ENCODE measurements at places on chromosomes 3 and 15.
A peak's percentile ranks its signal among the peaks of the same experiment; 100 is the strongest.

DNA sequence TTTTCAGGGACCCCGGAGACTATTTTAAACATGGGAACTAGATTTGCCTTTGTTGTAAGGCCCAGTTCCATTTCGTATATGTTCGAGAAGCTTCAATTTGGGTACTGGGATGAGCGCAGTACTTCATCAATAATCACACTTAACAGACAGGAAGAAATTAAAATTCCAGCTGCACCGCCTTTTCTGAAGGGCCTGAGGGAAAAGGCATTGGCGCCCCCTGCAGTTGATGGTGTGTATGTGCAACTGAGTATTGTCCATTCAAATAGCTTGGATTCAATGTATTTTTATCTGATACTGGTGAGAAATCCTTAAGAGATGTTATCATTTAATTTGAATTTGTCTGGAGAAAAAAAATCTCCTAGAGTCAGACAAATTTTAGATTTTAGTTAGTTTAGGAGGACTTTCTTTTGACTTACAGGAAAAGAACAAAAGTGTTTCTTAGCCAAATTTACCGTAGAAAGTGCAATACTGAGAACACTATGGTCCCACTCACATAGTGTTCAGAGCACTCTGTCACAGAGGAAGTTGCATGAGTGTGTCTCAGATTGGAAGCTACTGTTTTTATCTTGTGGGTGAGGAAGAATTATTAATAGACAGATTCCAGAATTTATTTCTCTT lies 5.4 kb upstream of the ALDH1A2 start:
- DNase-seq = peak; percentile 68

DNA sequence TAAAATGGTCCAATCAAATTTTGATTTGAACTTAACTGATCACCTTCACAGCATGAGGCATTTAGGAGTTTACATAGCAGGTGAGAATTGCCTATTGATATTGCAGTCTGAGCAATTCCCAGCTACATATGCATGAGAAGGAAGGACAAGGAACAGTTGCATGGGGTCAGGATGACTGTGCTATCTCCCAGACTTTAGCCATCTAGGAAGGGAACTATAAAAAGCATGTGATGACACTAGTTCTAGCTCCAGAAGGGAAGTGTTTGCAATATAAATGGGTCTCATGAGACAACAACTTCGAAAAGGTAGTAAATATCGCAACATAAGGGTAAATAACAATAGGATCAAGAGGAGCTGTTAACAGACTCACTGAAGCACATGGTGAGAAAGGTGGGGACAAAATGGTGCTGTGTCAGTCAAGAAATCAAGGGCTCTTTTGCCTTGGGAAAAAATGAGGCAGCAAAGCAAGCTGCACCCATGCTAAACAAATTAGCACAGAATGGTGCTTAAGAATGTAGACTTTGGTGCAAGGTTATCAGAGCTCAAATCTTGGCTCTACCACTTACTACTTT lies 90.4 kb upstream of the SLC2A2 start:
- DNase-seq = no peak

GRCh38 chr3:132083583-132084279 lies 48.9 kb upstream of the CPNE4 start:
- DNase-seq = peak; percentile 43

DNA sequence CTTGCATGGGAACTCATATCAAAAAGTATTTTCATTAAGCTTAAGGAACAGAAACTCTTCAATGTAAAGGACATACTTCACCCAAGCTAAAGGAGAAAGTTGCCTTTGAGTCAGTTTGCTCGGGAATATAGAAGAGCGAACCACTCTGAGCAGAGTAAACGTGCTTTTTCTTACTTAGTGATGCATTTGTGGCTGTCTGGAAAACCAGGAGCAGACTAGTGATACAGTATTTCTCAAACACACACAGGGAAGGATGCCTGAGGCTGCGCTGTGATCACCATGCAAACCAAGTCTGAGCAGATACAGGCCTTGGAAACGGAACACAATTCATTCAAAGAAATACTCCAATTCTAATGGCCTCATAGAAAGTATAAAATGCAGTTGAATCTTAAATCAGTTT lies 121.0 kb upstream of the CDIN1 start:
- no peak for DNase-seq

- no peak for DNase-seq
Measured at GRCh38 chr15:74722591-74722990, 2.7 kb downstream of the CYP1A1 start.

- DNase-seq = no peak
Measured at GRCh38 chr15:68730471-68730919, 90.2 kb downstream of the ANP32A start.

- DNase-seq = no peak
Measured at GRCh38 chr3:179026636-179027035, 45.0 kb downstream of the ZMAT3 start.

DNA sequence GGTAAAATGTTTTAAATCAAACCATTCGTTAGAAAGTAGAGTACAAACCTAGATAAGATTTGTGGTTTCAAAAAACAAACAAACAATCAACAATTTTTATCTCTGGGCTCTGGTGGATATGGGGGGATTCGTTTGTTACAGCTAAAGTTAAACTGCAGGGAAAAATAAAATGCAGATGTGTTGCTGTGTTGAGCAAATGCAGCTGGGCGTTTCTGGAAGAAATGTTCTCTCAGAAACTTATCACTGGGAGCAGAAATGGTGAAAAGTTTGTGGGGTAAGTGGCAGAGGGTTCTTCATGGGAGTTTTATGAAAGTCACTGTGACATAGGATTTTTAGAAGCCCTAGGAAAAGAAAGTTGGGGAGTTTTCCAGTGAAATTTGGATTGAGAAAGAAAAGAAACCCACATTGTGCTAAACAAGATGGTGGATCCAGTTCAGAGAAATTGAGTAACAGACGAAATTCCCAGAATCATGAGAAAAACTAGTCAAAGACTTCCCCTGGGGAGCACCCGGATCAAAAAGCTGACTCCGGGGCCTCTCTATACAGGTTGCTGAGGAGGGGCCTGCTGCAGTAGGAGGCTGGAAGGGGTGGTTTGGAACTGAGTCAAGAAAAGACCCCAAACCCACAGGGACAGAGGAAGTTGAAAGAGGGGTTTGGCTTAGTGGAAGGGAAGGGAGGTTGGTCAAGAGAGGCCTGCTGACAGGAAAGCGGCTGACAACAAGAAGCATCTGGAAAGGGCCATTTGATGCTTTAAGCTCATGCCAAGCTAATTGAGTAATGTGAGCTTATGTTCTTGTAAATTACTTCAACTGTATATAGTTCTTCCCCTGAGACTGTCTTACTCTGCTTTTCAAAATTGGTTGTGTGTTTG lies 108.7 kb downstream of the RARB start:
- no peak for DNase-seq

DNA sequence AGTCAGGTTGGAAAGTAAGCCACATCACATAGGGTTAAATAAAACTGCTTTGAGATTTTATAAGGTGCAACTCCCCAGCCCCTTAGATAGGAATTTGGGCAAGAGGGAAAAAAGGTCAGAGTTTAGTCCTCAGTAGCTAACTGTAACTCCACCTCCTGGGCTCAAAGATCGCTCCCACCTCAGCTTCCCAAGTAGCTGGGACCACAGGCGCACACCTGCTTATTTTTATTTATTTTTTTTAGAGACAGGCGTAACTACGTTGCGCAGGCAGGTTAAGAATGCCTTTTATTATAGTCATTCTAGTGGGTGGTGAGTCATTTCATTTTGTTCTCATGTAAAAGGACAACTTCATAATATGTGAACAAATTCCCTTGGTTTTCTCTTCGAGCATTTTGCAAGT lies 14.7 kb downstream of the TM2D3 start:
- DNase-seq = no peak

DNA sequence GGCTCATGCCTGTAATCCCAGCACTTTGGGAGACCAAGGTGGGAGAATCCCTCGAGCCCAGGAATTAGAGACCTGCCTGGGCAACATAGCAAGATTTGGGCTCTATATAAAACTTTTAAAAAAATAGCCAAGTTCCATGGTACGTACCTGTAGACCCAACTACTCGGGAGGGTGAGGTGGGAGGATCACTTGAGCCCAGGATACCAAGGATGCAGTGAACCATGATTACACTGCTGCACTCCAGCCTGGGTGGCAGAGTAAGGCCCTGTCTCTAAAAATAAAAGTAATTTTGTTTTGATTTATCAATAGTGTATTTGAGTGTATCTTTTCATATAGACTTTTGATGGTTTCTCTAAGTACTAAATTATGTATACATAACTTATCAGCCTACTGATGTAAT lies 63.1 kb downstream of the LSM3 start:
- DNase-seq = no peak

- DNase-seq = no peak
Measured at GRCh38 chr3:195098741-195099525, 172.0 kb downstream of the XXYLT1 start.

GRCh38 chr3:21390136-21390535 lies 360.9 kb downstream of the ZNF385D start:
- DNase-seq = no peak

DNA sequence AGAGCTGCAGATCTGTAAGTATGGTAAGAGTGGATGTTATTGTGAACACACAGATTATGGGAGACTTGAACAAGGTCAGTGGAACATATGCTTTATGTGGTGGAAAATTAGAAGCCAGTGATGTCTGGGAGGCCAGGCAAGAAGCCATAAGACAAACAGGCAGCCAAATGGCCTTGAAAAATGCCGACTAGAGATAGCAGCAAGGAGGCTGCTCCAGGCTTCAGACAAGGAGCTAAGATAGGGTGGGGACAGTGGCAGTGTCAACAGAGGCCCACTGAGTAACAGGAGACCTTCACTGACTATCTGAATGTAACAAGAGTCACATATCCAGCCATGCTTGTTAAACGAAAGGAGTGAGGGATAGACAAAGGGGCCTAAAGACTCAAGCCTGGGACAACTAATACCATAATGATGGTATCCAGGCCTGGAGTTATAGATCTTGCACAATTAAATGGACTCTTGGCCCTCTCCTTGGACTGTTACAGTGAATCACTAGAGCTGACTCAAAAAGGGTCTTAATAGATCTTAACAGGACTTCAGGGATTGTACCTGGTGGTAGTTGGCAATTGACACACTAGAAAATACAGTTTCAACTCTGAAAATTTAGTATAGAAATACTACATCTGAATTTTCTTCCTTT lies 50.6 kb downstream of the CFAP20DC start:
- no peak for DNase-seq

GRCh38 chr3:61684386-61684785 lies 123.0 kb downstream of the PTPRG start:
- no peak for DNase-seq

- no peak for DNase-seq
Measured at GRCh38 chr3:57029924-57030323, 30.5 kb upstream of the SPATA12 start.

DNA sequence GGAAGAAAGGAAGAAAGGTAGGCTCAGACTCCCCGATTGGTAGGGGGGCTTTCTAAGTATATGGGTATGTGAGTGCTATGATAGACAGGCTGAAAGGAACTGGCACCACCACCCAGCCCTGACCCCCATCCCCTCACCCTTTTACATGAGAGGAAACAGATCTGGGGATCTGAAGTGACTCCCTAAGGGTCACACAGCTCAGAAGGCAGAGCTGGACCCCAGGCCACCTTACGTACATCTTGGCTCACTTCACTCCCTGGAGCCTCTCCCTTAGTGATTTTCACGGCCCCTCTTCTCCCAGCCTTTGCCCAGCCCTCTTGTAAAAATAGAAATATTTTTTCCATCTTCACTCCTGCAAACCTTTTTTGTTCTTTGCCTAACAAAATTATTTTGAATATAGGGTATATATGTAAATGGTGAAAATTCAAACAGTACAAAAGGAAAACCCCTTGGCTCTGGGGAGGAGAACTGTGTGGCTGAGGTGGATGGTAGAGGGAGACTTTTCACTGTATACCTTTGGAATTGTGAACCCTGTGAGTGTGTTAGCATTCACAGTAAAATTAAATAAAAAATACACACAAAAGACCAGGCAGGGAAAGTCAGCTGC lies 34.8 kb upstream of the POLG start:
- DNase-seq = no peak

- DNase-seq = no peak
Measured at GRCh38 chr15:62592920-62593319, 427.8 kb upstream of the C2CD4B start.

DNA sequence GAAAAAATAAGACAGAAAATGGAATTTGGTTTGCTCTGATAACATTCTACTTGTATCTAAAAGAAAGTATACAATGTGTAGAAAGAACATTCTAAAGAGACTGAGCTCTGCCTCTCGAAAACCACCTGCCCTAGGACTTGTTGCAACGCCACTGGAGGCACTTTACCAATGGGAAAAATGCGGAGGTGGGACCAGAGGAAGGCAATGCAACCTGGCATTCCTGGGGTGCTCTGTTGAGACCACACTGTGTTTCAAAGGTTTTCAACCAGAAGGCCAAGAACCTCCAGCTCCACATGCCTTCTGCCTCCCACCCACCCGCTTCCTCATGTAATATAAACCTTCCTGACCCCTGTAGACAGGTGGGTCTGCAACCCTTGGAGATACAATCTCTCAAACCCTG lies 4.5 kb downstream of the PROK2 start:
- no peak for DNase-seq

GRCh38 chr15:33946152-33946551 lies 22.1 kb upstream of the CHRM5 start:
- DNase-seq = no peak

- no peak for DNase-seq
Measured at GRCh38 chr3:57309769-57310360, 17.4 kb upstream of the ASB14 start.

DNA sequence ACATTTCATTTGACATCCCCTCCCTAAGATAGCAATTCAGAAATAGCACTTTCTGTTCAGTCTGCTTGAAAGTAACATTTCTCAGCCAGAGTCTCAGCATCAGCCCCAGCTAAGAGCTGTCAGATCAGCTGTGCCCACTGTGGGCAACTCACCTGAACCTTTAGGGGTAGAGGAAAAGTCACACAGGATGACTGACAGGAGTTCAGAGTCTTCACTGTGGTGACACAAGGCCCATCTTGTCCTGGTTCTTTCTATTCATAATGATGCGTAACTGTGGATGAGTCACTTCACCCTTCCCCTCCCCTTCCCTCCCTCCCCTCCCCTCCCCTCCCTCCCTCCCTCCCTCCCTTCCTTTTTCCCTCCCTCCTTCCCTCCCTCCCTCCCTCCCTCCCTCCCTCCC lies 96.1 kb upstream of the RASGRP1 start:
- peak; percentile 21 for DNase-seq

DNA sequence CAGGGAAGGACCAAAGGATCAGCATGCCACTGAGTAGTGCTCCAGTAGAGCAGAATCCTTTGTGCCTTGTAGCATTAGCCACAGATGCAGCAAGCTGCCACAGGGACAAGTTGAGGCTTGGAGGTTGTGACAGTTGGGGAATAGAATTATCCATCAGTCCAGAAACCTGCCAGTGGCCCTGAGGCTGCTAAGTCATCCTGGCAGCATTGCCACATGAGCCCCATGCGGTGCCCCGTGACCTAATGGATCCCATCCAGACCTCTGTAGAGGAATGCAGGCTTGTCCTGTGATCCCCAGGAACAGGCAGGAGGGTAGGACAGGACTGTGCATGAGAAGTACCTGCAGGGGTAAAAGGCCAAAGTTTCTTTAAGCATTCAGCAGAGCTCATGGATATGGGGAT lies 51.7 kb downstream of the BOC start:
- no peak for DNase-seq

Data from urothelium cell line (cell line).